ENCODE measurements at places on chromosomes 6 and 20. TPM values are rescaled to one million over a fixed set of nuclear protein-coding genes. Genes with fewer than 3 reads are reported as not detected.

- peak; percentile 36 for DNase-seq
Observed at GRCh38 chr20:37565134-37565811, 37.6 kb upstream of the BLCAP start.

DNA sequence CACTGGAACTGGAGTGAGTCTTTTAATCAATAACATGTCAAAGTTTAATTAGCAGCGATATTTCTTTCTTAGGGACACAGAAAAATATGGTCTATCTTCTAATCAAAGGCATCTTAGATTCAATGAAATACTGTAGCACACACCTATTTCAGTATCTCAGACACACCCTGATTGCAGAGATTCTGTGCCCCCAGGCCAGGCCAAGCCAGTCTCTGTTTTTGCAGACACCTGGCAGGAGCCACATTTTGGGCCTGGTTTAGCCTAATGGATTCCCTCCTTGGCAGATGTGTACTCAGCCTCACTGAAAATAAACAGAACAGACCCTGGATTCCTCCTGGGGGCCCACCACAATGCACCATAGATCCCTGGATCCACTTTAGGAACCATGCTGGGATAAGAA is 74.8 kb downstream of the LRFN2 start:
- no peak for DNase-seq

DNA sequence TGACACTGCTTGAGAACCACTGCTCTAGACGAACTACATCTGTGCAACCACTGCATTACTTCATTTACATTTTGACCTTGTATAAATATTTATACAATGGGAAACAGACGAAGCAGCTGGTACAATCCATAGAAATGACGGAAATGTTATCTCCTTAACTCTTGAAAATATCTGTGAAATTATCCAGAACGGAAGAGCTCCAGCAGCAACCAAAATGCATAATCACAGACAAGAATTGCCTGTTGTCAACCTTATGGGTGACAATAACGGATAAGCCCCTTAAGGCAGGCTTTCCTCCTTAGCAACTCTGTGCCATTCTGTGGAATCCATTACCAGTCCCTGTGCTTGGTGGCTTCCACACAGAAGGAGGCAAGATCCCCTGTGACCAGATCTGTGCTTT is 115.4 kb downstream of the DTNBP1 start:
- no peak for DNase-seq

DNA sequence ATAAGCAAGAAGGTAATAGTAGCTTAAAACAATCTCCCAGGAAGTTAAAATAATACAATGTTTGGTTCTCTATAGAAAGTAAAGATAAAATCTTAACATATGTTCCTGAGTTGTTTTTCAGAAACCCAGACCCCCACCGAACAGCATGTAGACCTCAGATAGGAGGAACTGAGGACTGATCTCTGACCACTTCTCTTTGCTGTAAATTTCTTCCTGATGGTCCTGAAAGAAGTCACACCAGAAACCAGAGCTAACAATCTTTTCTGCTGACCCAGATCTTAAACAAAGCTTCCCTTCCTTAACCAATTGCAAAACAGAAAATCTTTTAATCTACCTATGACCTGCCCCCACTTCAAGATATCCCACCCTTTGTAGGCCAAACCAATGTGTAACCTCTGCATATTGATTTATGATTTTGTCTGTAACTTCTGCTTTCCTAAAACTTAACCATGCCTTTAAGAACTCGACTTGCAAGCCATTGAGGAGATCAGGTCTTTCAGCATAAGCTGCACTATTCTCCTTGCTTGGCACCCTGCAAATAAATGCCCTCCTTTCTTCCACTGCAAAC is 21.9 kb upstream of the BEND6 start:
- peak; percentile 7 for DNase-seq

GRCh38 chr6:54778731-54779130 is 67.8 kb upstream of the FAM83B start:
- DNase-seq, result no peak

GRCh38 chr6:35191889-35192288 is 21.9 kb upstream of the SCUBE3 start:
- no peak for DNase-seq

Gene RBBP9
- 13.3 TPM for total RNA-seq

Gene OLIG3
- not detected for total RNA-seq

Gene RBPJL
- total RNA-seq, result not detected

Gene TAF11
- 44.9 TPM for total RNA-seq

Gene MUC22
- total RNA-seq, result not detected

Gene EPB41L1
- 14.3 TPM for total RNA-seq

Gene STMND1
- total RNA-seq, result not detected

Gene JPH2
- total RNA-seq, result 76.8 TPM

All from muscle of leg (tissue), 16 donors.